SHP77 (cell line): ENCODE measurements at places on chromosomes 13 and 19.

DNA sequence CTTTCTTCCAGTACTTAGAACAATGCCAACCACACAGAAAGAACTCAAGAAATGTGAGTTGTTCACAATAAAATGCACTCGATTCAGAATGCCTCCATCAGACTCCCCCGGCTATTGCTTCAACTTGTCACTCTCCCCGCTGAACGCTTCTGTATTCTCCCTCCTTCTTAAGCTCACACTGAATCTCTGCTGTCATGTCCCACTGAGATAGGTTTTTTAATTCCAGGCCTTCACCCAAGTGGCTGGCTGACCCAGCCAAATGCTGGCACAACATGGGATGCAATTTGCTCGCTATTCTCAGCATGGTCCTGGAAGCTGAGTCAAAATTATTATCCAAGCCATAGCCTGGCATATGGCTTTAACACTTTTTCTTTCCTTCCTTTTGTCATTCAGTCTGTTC is 76.8 kb upstream of the SERP2 start:
- no peak for DNase-seq

GRCh38 chr13:95893861-95894260 is 159.3 kb downstream of the UGGT2 start:
- no peak for DNase-seq

- DNase-seq: no peak
These were observed 1151.2 kb downstream of the PCDH17 start for GRCh38 chr13:58782736-58783135.

- DNase-seq: no peak
These were observed 10.1 kb downstream of the C19orf38 start for GRCh38 chr19:10858204-10858828.

DNA sequence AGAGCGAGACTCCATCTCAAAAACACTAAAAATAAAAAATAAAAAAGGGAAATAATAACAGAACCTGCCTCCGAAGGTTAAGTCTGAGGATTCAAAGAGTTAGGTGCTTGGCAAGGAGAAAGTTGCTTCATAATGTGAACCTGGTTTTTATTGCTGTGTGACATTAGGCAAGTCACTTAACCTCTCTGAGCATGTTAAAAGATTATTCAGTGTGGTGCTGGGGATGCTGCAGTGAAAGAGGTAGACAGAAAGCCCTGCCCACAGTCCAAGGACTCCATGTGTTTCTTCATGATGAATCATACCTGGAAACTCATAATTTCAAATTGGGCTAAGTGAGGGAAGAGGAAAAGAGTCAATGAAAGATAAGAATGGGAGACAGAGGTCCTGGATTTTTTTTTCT is 2.4 kb downstream of the IL27RA start:
- no peak for DNase-seq

DNA sequence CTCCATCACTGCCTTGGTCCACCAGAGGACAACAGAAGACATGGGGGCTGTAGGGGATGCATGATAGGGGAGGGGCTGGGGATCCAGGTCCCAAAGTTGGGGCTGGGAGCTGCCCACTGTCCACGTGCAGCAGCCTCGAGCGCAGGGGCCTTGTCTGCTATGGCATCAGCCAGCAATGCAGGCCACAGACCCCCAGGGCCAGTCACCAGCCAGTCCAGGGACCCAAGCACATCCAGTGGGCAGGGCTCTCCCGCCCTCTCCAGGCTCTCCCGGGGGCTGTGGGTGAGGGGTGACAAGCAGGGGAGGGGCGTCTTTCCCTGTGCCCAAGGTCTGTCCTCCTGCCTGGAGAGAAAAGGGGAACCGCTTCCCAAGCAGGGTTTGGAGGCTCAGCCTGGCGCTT is 32.8 kb downstream of the PEPD start:
- no peak for DNase-seq

DNA sequence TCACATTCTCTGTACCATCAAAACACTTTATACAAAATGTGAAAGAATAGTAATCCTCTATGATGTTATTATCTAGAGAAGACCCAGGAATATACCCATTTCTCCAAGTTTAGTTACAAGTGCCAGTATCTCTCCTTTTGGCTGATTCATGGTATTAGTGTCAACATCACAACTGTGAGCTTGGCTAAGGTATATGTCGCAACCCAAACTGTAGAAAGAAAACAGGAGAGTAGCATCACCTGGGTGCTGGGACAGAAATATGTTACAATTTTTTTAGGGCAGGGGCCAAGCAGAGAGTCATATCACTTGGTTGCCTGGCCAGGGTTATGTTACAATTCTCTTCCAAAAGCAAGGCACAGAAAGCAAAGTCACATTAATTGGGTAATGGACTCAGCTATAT is 127.2 kb upstream of the ZNF91 start:
- DNase-seq: no peak

GRCh38 chr19:42409477-42409876 is 17.7 kb downstream of the LIPE start:
- DNase-seq: no peak

DNA sequence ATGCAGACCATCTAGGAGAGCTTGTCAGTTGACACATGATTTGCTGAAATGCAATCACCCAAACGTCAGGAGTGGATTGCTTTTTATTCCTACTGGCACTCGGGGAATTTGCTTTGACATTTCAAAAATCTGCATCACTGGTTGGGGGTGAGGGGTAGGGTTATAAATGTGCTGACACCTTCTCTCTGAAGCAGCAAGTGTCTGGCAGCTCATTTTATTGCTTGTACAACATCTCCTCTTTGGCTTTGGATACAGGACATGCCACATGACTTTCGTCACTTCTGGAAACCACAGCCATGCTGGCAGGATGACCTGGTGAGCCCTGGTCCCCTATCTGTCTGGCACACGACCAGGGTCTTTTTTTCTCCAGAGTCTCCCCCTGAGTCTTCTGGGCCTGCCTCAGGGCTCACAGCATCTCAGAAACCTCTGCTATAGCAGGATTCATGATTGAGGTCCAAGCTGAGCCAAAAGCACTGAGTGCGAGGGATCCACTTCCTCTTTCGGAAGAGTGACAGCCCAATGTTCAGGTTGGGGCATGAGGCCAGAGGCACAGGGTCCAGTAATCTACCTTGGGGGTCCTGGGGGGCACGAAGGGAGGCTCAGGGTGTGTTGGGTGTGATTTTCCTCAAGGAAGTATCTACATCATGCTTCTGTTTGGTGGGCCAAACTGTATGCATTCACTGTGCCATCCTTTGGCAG is 60.1 kb downstream of the HSPH1 start:
- no peak for DNase-seq

- DNase-seq: no peak
These were observed at the start of gene ZNF506 for GRCh38 chr19:19821366-19821951. ZNF506 (minus strand) TSS chr19:19821750; CDS start chr19:19821603, 147 bp downstream.

DNA sequence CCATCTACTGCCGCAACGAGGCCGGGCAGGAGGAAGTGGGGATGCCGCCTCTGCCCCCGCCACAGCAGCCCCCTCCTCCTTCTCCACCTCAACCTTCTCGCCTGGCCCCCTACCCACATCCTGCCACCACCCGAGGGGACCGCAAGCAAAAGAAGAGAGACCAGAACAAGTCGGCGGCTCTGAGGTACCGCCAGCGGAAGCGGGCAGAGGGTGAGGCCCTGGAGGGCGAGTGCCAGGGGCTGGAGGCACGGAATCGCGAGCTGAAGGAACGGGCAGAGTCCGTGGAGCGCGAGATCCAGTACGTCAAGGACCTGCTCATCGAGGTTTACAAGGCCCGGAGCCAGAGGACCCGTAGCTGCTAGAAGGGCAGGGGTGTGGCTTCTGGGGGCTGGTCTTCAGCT is 3.4 kb upstream of the NUP62 start:
- no peak for DNase-seq

GRCh38 chr19:46367426-46367825 is 20.5 kb downstream of the PPP5C start:
- DNase-seq: no peak

GRCh38 chr13:71786875-71787274 is 80.1 kb downstream of the DACH1 start:
- no peak for DNase-seq

DNA sequence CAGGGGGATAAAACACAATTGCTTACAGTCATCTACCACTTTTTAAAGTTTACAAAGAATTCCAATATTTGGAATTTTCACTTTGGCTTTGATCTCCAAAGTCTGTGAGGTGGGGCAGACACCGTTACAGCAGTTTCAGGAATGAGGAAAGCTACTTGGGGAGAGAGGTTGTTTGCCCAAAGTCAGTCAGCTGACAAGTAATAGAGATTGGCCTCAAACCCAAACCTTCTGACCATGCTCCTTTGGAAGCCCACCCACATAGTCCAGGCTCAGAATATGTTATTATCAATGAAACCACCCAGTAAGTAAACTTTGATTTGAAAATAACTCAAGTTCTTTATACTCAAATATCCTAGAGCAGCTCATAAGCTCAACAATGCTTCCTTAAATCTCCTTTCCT is 29.0 kb downstream of the RXFP2 start:
- DNase-seq: no peak

GRCh38 chr19:35042056-35042730 is 672 bp downstream of the HPN start:
- DNase-seq: no peak

- DNase-seq: no peak
These were observed 17.3 kb upstream of the FCGBP start for GRCh38 chr19:39951686-39952085.

DNA sequence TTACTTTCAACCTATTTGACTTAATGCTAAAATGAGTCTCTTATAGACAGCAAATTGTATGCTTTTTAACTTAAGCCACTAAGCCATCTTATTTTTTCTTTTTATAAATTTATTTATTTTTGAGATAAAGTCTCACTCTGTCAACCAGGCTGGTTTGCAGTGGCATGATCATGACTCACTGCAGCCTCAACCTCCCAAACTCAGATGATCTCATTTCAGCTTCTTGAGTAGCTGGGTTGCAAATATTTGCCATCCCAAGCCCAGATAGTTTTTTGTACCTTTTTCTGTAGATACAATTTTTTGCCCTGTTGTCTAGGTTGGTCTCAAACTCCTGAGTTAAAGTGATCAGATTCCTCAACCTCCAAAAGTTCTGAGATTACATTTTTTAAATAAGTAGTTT is 27.1 kb downstream of the ZNF714 start:
- DNase-seq: no peak

- no peak for DNase-seq
These were observed 195.0 kb upstream of the STARD13 start for GRCh38 chr13:33480561-33480960.

- DNase-seq: no peak
These were observed 24.8 kb upstream of the SLC1A5 start for GRCh38 chr19:46812977-46813838.

GRCh38 chr19:45492627-45493470 is 4.0 kb downstream of the RTN2 start:
- no peak for DNase-seq

DNA sequence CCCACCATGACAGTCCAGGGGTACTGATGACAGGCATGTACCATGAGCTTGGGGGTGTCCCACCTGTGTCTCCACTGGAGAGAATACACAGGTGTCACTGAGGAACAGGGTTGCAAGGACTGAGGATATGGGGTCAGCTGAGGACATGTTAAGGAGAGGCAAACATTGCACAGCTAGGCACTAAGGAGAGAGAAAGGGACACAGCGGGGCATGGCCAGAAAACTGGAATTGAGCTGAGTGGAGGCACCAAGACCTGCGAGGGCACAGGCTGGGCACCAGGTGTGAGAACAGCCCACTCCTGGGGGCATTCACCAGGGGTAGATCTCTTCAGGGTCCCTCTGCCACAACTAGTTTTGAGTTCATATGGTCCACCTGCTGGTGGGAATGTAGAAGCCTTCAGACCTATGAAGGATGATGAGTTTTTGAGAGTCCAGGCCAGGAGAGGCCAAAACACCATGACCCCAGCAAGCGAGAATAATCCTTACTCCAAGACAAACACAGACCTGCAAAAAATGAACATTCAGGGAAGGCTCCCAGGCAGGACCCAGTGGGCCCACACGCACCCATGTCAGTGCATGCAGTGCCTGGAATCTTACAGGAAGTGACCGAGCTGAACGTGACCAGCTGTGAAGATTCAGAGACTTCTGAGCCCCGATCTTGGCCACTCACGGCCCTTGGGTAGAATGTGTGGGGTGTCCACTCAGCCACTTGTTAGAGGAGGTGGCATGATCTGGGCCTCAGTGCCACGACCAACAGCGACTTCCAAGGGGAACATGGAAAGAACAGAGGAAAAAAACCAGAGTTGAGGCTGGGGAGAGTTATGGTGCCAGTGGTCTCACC is 1.4 kb upstream of the ZNF584 start:
- DNase-seq: no peak

DNA sequence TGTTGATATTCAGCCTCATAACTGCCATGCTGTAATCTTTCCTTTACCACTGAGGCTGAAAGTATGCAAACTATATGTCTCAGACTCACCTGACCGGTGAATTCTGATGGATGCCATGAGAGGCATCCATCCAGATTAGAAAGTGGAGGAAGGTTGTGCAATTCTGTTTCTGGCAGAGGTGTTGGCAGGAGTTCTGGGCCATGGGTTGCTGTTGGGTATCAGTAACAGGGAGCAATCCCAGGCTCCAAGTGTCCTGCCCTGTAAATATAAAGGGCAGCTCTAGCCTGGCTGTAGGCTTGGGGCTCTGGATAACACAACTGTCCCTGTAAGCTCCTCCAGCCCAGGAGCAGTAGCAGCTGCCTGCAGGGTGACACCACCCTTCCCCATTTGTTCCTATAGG is 77.4 kb upstream of the ABCC4 start:
- no peak for DNase-seq

DNA sequence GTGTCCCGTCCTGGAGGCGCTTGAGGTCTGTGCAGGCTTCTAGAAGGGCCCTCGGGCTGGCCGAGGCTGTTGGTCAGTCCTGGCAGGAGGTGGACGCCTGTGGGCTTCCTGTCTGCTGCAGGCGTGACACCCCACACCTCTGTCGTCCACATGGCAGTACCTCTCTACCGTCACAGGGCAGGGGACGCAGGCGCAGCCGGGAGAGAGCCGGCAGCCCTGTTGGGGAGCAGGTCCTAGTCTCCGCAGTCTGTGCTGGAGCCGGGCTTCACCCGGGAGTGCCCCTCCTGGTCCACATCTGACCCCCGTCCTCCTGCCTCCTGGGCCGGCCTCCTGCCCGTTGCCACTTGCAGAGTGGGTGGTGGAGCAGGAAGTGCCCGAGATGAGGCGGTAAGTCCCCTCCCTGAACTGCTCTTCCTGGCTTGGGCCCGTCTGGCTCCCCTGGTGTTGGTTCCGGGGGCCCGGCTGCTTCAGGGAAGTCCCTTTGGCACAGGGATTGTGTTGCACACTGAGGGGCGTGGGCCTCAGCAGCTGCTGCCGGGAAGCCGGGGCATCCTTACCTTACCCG is 106.0 kb downstream of the KDM4B start:
- no peak for DNase-seq
